ENCODE measurements at places on chromosomes 1 and 21. TPM values are rescaled to one million over a fixed set of nuclear protein-coding genes. Genes with fewer than 3 reads are reported as not detected.

DNA sequence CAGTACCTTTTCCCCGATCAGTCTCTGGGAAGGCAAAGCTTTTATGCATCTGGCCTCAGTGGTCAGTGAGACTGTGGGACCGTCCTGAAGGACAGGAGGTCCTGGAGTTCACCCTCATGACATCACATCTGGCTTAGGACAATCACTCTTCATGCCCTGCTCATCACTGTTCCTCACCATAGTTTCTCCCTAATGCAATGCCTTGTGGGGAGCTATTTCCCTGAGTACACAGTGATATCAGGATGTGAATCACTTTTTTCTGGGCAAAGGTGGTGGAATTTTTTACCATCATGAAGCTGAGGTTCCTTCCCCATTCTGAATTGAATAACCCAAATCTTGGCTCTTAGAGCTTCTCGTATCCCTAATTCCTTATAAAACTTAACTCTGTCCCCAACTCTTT is 34.8 kb upstream of the CFAP126 start:
- no peak for DNase-seq

The STUM gene
- total RNA-seq = 0.34 TPM

The IL20 gene
- total RNA-seq = not detected

DNA sequence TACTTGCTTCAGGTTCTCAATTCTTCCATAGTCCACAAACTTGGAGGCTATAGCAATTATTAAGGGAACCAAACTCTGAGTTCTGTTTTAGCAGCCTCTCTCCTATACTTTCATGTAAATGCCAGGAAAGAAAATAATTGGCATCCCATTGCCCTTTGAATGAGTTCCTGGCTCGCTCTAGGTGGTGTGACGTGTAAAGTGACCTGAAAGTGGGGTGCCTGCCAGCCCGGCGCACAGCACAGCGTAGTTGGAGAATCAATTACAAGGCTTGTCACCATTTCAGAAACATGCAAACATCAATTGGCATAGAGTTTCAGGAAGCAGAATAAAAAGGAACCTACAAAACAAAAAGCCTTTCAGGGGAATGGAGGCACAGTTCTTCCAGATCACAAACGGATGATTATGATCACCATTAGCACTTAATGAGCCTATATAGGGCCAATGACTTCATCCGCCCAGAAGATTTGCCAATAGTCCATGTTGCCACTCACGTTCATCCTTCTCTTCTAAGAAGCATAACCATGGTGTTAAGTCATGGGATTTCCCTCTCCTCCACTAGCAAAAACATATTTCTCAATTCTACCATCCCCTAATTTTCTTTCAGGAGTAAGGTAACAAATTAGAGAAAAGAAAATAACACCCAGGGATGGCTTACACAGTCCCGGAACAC is 354.6 kb upstream of the ADGRL2 start:
- no peak for DNase-seq

GRCh38 chr1:3910857-3911845 is 11.1 kb upstream of the C1orf174 start:
- DNase-seq = peak; percentile 70

DNA sequence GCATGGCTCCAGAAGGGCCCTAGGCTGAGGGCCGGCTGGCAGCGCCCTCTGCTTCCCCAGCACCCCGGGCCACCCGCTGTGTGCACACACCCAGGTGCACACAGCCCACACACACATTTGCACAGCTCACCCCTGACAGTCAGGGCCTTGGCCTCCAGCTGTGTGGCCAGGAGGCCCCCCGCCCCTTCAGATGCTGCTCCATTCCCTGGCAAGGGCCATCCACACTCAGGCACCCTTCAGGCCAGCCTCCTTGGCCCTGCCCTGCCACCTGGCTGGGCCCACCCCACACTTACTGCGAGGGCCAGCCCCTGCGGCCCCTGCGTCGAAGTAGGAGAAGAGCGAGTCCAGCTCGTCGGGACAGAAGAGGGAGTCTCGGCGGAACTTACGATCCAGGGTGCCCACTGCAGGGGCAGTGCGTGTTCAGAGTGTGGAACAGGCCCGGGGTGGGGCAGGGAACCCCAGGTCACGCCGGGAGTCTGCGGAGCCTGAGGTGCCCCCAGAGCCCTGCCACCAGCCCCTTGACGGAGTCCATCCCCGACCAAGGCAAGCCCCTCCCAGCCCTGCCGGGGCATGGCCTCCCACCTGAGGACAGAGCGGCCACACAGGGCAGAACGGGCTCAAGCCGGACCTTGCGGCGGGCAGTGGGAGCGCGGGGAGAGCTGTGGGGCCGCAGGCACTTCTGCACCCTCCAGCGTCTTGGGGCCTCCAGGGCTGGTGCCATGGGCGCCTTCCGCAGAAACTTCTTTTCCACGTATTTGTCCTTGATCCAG is 12.4 kb downstream of the ACAP3 start:
- DNase-seq = no peak

The TMPRSS2 gene
- not detected for total RNA-seq

All from activated B cell treated with CpG ODN at 0.5 μM for 24 hours (primary cell).